ENCODE measurements at places on chromosomes 5 and 9.
A peak's percentile ranks its signal among the peaks of the same experiment; 100 is the strongest.

- DNase-seq, result no peak
These were observed 77.1 kb upstream of the SUSD1 start for GRCh38 chr9:112252194-112252593.

DNA sequence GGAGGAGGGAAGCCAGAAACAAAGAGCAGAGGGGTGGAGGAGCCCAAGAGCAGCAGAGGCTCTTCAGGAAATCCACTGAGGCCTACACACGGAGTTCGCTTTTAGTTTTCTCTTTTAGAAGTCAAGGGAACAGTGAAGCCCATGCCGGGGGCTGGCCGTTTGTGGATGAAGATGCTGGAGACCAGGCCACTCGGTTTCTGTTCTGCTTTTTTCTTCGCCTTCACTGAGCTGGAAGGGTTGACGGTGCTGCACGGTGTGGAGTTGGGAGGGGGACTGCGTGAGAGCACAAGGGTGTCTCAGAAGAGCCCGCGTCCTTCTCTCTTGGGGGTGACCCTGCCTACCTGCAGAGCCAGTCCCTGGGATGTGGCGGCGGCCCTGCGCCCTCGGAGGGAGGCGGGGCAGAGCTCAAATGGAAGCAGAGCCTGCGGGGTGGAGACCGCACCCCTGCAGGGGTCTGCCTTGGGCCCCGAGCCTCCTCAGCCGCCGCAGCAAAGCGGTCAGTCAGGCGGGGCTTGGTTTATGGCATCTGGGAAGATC, 68.5 kb upstream of the CACNA1B start:
- no peak for DNase-seq

- no peak for DNase-seq
These were observed 19.3 kb downstream of the OTULINL start for GRCh38 chr5:14600846-14601245.

- DNase-seq, result no peak
These were observed 23.1 kb upstream of the CKMT2 start for GRCh38 chr5:81209869-81210493.

DNA sequence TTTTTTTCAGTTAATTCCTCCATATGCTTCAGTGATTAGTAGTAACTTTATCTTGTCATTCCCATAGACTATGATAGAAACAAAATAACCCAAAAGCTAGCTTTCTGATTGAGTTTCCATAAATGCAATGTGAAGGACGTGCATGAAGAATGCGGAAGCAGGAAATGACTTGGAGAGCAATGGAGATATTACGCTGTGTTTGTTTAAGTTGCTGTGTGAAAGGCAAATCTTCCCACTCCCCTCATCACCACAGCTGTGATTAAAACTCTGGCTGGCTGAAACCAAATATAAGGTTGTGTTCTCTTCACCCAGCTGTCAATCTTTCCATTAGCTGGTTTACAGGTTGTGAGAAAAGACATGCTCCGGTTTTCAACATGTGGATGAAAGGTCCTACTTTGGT, 83.9 kb downstream of the NR2F1-AS1 start:
- no peak for DNase-seq

DNA sequence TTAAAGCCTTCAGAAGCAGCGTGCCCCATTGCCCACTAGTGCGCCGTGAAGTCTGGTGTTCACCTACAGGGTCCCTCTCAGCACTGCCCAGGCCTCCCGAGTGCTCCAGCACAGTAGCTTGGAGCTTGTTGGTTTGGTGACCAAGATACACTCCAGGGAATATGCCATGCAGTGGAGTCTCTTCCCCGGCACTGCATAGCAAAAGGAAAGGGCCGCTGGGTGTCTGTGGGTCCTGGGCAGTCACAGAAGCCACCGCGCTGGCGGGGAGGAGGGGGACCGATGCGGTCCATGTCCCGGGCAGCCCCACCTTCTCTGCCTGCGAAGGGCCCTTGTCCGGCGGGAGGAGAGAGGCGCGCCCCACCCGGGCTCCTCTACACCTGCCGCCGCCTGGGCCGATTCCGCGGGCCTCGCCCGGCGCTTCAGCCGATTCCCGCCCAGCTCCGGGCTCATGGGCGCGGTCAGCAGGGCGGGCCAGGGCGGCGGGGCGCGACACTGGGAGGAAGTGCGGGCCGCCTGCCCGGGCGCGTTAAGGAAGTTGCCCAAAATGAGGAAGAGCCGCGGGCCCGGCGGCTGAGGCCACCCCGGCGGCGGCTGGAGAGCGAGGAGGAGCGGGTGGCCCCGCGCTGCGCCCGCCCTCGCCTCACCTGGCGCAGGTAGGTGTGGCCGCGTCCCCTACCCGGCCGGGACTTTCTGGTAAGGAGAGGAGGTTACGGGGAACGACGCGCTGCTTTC, at the start of gene SYK:
Gene SYK, plus strand, starts transcription at position 579 of the 732 bp plus-strand sequence. CDS start 42,080 bp downstream, outside the sequence.
- no peak for DNase-seq

- DNase-seq, result peak; percentile 34
These were observed 10.3 kb upstream of the ANKHD1 start for GRCh38 chr5:140391312-140391711.

GRCh38 chr5:172579403-172579990, 61.6 kb upstream of the NEURL1B start:
- no peak for DNase-seq

GRCh38 chr5:96050273-96050880, 88.7 kb upstream of the ELL2 start:
- DNase-seq, result peak; percentile 17

GRCh38 chr5:43193181-43193893, 1.3 kb downstream of the NIM1K start:
- DNase-seq, result peak; percentile 90

DNA sequence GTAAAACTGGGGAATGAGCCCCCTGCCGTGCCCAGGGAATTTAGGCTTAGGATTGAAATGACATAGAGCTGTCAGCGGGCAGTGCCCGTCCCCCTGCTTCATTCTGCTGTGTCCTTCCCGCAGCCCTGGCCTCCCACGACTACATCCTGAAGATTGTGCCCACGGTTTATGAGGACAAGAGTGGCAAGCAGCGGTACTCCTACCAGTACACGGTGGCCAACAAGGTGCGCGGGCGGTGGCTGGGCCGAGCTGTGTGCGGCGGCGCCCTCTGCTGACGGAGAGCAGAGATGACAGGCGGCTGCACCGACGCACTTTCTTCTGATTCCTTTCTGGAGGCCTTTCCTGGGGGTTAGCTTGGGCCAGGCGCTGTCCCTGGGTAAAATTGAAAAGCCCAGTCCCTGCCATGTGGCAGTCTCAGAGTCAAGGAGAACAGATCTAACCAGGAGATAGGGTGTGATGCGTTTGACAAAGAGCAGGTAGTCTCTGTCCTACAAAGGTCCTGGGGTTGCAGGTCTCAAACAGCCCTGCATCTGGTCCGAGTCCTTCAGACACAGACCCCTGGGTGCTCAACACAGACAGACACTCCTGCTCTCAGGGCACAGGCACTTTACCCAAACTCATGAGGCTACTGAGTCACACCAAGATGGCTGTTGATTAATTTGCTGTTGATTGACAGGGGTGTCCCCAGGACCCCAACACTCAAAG, 26.8 kb upstream of the RPL26L1 start:
- peak; percentile 69 for DNase-seq

DNA sequence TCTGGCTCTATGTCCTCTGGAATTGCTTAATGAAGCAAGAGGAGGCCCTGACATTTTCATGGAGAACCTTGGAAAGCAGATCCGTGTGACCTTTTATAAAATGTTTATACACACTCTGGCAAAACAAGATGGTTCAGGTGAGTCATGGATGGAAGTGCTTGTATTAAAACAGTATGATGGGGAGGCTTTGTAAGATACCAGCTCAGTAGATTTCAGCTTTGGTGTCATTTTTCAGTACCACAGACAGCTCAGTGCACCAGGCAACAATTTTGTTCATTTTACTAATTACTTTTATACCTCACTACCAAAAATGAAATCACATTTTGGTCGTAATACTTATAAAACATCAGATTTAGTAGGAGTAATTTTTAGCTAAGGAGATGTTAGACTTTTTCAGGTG, 5.2 kb downstream of the KCNN2 start:
- DNase-seq, result no peak

DNA sequence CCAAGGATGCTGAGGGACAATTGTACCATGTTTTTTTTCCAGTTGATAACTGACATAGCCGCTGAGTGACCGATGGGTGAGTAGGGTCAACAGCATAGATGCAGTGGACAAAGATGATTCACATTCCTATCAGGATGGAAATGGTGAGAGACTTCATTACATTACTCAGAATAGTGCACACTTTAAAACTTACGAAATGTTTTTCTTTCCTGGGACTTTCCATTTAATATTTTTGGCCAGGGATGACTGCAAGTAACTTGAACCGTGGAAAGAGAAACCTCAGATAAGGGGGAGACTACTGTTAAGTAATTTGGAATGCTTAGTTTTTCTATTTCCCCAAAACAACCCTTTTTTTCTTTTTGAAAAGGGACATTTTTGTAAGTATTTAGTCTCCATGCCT, 3.0 kb upstream of the TUSC1 start:
- peak; percentile 61 for DNase-seq

DNA sequence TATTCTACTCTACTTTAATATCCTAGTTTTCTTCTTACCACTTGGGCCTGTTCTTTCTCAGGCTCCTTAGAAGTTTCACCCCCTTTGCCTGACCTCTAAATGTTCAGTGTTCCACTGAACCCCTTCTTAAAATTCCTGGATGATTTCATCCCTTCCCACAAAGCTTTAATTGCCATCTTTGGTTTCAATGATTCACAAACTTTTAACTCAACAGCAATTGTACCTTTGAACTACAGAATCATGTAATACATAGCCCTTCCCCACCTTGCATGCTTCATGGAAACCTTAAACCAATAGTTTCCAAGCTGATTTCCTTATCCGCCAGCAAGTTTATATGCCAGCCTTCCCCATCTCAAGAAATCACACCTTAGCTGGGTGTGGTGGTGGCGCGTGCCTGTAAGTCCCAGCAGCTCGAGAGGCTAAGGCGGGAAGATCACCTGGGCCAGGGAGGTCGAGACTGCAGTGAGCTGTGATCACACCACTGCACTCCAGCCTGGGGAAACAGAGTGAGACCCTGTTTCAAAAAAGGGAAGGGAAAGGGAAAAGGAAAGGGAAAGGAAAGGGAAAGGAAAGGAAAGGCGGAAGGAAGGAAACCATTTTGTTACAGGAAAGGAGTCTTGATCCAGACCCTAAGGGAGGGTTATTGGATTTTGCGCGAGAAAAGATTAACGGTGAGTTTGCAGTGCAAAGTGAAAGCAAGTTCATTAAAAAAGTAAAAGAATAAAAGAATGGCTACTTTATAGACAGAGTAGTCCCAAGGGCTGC, 1023.7 kb upstream of the DMAC1 start:
- no peak for DNase-seq

GRCh38 chr5:146052780-146053179, 52.6 kb downstream of the PLAC8L1 start:
- no peak for DNase-seq

DNA sequence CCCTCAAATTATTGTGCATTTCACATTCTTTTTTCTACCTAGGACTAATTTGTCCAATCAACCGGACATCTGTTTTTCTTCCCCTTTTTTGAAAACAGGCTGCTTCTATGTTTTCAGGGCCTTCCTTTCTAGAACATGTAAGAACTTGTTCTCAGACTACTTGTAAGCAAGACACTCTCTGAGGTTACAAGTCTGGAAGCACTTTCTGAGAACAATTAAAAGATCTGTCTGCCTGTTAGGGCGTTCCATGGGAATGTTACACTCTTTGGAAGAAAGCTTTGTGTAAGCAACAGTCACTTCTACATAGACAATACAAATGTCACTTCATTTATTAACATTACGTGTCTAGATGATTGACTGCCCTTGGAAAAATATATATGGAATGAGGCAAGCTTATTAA, 50.9 kb upstream of the HSPB3 start:
- no peak for DNase-seq

DNA sequence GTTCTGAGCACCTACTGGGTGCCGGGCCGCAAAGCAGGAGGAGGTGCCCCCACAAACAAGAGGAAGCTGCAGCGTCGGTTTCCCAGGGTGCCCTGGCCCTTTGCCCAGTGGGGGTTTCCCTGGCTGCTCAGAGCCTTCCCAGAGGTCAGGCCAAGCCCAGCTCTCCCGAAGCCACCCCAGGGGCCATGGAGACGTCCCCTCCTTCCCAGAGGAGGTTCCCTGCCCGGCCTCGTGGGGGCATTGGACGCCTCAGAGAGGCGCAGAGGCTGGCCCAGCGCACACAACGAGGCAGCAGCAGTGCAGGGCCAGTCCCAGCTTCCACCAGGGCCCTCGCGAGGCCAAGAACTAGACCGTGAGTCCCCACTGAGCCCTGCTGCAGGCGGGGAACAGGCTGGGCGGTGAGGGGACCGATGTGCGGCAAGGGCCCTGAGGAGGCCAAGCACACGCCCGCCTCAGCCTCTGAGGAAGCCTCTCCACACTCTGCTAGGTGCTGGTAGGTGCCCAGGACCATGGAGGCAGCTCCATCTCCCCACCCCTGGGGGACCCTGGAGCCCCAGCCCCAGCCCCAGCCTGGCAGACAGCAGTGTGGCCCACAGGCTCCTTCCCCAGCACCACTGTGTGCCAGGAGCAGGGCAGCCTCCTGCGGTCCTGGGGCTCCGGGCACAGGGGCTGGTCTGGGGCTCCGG, 7.0 kb downstream of the DIPK1B start:
- no peak for DNase-seq

GRCh38 chr5:157449011-157449723, 10.8 kb upstream of the NIPAL4 start:
- no peak for DNase-seq
